SW480 (cell line): ENCODE measurements at places on chromosomes 7 and 10.

- DNase-seq, result no peak
These were observed 152.7 kb upstream of the NRP1 start for GRCh38 chr10:33487014-33487776.

- no peak for DNase-seq
These were observed 161.7 kb downstream of the AKR1D1 start for GRCh38 chr7:138237995-138238394.

GRCh38 chr7:126443951-126444350 is 808.8 kb downstream of the GRM8 start:
- no peak for DNase-seq

DNA sequence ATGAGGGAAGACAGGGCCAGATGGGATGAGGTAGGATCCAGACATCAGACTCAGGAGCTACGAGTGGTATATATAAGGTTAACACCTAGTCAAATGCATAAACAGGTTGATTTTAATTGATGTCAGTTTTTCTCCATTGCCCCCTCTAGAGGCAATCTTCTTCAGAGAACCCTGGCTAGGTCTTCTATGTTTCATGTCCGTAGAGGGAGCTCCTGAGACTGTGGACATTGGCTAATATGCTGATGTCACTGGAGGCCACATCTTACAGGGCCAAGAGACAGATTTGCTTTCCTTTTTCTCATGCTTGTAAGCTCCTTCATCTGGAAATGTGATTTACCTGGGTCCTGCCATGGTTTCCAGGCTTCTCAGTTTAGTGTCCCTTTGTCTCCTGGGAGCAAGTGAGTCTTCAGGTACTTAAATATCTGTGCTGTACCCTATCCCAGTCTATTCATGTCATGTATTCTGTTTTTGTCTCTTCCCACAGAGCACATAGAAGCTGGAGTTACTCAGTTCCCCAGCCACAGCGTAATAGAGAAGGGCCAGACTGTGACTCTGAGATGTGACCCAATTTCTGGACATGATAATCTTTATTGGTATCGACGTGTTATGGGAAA is 161.6 kb upstream of the PRSS1 start:
- peak; percentile 80 for DNase-seq

GRCh38 chr10:16765509-16766375 is 51.5 kb downstream of the RSU1 start:
- DNase-seq, result no peak

DNA sequence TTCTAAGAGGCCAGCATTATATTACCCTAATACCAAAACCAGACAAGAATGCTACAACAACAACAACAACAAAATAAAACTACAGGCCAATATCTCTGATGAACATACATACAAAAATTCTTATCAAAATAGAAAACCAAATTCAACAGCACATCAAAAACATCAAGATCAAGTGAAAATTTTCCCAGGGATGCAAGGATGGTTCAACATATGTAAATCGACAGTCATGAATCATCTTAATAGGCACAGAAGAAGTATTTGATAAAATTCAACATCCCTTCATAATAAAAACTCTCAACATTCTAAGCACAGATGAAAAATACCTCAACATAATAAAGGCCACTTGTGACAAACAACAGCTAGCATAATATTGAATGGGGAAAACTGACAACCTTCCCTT is 75.3 kb downstream of the JMJD1C start:
- DNase-seq, result no peak

DNA sequence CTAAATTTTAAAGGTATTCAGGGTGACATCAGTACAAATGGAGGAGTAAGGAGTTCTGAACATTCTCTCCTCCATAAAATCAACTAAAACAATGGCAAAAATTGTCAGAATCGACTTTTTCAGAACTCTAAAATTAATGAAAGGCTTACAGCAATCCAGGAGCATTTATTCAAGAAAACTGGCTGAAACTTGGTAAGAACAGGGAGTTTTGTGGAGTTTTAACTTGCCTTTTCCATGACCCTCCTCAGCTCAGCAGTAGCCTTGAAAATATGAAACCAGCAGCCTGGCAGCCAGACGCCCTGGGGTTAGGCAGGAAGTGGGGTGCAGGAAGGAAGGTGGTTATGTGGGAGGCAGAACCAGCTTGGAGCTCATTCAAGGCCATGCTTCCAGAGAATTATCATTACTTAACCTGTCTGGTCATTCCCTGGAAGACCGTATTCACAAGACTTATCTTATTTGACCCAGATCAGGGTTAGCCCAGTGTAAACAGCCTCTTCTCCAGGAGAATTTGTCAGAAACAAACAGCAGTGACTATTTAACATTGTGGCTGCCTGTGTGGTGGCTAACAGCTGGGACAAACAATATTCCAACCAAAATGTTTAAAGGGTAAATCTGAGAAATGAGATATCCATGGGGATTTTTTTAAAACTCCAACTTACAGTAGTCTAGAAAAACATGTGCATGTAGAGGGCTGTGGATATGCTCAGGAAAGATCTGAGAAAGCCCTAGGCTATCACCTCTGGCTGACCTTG is 75.7 kb upstream of the MACROH2A2 start:
- DNase-seq, result no peak

DNA sequence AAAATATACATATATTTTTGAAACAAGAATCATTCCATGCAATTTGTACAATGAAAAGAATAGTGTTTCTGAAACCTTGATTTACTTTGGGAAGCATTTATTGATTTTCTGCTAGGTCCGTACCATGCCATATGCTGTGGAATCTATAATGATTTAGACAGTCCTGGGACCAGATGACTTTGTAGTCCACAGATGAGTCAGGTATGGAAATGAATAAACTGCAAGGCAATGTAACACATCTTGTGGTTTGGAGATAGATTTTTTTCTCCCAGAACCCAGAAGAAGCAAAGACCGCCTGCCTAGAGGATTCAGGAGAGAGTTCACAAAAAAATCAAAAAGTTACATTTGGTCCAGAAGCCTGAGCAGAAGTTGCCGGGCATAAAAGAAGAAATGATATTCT is 190.4 kb downstream of the GPR37 start:
- DNase-seq, result no peak

DNA sequence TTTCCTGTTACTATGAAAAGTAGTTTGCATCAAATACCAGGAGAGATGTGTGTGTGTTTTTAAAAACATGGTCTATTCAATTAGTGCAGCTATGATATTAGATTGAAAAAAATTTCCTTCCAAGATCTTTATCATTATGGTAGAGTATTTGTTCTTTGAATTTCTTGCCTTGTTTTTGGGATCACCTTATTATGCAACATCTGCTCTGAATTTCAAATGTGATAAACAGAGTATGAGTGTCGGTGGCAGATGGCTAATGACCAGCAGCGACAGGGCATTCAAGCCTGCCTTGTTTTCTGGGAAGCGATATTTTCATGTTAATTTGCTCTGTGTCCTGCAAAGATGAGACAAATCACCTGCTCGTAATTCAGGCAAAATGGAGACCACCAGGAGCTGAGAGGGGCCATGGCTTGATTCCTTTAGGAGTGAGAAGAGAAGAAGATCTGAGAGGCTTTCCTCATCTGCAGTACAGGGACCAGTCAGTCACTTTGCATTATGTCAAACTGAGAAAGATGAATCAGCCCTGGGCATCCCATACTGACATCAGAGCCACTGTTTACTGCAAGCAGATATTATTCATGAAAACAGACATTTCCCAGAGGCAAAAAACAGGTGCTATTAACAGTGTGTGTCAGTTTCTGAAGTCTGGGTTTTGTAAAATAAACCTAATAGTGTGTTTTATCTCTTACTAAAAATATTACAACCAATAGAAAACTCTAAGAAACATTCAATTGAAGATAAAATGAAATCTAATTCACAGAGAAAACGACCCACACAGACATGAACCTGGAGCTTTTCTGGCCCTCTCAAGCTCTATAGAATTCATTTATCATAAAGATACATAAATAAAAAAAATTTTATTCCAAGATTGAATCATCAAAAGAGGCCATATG is 67.6 kb downstream of the CDK6 start:
- no peak for DNase-seq

- DNase-seq, result no peak
These were observed 121.2 kb downstream of the WDFY4 start for GRCh38 chr10:48805848-48806247.

DNA sequence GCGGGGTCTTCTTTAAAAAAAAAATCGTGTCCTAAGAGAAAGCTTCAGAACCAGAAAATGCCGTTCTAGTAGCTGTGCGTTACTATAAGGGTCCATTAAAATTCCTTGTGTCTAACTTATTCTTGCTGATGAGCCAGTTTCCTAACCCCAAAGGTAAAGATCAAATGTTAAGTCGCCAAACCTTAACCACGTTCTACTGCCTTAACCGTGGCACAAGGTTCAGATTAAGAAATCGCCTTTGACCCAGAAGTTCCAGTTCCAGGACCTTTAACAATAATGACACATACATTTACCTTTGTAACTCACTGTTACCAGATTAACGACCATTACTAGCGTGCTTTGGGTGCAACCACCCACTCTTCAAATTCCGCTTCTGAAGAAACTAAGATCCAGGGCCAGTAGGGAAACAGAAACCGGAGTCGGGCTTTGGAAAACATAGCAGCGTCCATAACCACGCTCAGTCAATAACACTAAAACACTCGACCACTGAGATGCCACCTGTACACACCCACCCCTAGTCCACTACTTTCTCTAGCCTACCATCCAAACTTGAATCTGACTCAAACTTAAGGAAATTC is 620 bp downstream of the BET1 start:
- peak; percentile 69 for DNase-seq

- DNase-seq, result peak; percentile 39
These were observed 83.5 kb upstream of the PRKG1 start for GRCh38 chr10:50990568-50991455.

- no peak for DNase-seq
These were observed 53.6 kb upstream of the WNT16 start for GRCh38 chr7:121275204-121275603.

- DNase-seq, result peak; percentile 63
These were observed 706 bp downstream of the BUB3 start for GRCh38 chr10:123154711-123155505.

DNA sequence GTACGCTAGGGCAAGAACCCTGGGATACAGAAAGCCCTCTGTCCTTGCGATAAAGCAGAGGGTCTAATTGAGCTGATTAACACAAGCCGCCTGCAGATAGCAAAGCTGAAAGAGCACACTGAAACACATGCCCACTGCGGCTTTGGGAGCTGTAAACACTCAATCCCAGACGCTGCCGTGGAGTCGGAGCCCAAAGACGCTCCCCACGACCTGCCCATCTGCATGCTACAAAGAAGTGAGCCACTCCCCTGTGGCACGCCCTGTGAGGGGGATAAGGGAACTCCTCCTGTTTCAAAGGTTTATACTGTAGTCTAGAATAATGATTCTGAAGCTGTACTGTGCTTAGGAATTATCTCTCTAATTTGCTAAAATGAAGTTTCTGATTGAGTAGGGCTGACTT is 985.6 kb upstream of the GHITM start:
- DNase-seq, result peak; percentile 11

DNA sequence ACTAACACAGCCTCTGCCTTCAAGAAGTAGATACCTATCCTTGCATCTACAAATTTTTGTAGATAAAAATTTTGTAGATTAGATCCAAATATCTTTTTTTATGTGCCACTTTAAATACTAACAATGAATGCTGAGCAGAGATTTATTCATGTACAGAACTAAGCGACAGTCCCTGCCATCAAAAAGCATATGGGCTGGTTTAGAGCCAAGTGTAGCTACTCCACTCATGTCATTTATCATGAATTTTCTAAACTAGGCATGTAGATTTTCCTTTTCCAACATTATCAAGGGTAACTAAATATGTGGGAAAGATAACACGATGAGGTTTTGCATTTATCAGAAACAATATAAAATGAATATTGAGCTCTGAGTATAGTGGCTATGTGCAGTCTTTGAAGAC is 857.5 kb downstream of the XPNPEP1 start:
- no peak for DNase-seq

DNA sequence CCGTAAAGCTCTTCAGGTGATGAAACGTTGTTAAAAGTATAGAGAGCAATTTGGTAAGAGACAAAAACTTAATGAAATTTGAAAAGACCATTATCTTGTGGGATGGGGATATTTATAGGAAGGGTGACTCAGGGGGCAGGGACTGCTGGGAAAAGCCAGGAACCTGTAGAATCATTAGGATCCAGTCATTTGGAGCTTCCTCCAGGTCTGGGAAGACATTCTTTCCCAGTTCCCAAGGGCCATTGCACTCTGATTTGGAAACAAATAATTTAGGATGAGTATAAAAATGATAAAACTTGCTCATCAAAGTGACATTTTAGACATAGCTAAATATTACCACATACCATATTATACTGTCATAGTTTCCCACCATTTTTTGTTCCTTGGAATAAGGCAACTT is 143.9 kb downstream of the PFKFB3 start:
- DNase-seq, result no peak

DNA sequence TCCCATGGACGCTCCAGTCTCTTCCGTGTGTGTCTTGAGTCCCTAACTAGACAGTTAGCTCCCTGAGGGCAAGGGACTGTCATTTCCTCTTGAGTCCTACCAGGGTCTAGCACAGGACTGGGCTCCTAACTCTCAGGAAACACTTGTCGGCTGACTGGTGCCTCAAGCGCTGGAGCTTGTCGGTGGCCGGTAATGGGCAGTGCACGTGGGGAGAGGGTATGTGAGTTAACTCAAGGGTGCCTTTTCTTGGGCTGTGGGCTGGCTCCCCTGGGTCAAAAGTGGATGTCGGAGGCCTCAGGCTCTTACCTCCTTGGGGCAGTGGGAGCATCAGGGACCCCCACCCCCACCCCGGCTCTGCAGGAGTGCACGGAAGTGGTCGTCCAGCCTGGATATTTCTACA is 32.9 kb downstream of the ZNF775 start:
- no peak for DNase-seq

GRCh38 chr7:132419542-132419941 is 156.7 kb downstream of the PLXNA4 start:
- DNase-seq, result no peak

GRCh38 chr10:62587011-62587410 is 212.8 kb downstream of the ZNF365 start:
- no peak for DNase-seq

GRCh38 chr7:121909716-121910345 is 36.9 kb downstream of the PTPRZ1 start:
- no peak for DNase-seq

GRCh38 chr10:95441547-95441923 is 119.6 kb downstream of the SORBS1 start:
- no peak for DNase-seq

- DNase-seq, result no peak
These were observed 137.5 kb downstream of the FGFR2 start for GRCh38 chr10:121460733-121461132.

- DNase-seq, result no peak
These were observed 461.5 kb upstream of the GHITM start for GRCh38 chr10:83677795-83678194.

- no peak for DNase-seq
These were observed 123.3 kb downstream of the MICU1 start for GRCh38 chr10:72502581-72502980.

DNA sequence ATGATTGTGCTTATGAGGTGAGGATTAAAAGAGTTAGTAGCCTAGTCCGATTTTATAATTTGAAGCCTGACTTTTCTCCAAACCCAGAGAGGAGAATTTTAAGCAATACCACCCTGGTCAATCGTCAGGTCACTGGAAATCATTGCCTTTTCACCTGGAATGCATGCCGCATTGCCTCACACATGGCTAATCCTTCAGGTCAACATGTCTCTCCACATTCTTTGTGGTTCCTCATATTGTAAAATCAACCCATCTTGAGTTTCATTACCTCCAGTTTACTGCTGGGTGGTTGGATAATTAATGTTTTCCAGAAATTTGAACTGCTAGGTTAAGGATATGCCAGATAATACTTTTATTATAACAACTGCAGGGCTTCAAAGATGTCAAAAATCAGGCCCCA is 55.6 kb upstream of the SEMA3E start:
- no peak for DNase-seq
